ENCODE measurements at places on chromosomes 11 and 22.
A peak's percentile ranks its signal among the peaks of the same experiment; 100 is the strongest.

DNA sequence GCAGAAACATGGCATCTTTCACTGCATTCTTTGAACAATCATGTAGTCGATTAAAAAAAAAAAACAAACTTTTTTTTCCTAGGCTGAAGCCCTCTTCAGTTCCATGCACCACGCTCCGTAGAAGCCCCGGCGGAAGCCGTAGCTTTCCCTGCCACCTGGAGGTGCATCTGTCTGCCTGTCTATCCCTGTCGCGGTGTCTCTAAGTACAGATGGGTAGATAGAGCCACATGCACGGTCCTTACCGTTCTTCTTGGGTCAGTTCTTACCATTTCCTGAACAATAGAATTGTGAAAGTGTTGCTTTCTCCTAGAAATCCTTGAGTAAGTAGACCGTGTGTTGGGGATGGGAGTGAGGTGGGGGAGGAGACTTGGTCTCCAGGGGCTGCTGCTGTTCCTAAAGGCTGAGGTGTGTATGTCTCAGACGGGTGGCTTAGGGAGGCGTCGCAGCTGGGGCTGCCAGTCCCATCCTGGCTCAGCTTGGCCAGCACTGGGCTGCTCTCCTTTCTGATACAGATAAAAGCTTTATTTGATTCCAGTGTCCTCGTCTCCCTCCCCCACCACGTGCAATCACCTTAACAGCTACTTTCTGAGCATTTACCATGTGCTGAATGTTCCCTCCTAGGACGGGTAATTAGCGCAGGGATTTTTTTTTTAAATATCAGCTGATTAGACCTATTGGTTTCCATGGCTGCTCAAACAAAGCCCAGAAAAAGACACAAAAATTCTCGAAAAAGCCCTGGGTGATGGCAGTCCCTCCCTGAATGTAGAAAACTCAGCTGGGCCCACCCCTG is 46.8 kb downstream of the MACROD1 start:
- H3K36me3 ChIP-seq = no peaks in the 10 kb centered on the region
- DNase-seq = no peak
- no peaks in the 10 kb centered on the region for H3K27me3 ChIP-seq

DNA sequence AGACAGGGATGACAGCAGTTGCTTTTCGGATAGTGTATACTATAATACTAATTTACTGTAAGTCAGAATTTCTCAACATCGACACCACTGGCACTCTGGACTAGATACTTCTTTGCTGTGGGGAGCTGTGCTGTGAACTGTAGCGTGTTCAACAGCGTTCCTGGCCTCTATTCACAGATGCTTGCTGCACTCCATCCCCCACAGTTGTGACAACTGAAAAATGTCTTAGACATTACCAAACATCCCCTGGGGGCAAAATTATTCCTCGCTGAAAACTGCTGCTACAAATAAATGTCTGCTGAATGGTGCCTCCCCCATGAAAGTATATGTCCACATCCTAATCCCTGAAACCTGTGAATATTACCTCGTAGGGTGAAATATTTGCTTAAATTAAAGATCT is 7.5 kb upstream of the SLC15A3 start:
- H3K36me3 ChIP-seq = no peaks in the 10 kb centered on the region
- H3K4me1 ChIP-seq = no peaks in the 10 kb centered on the region
- no peak overlapping the region for H3K4me3 ChIP-seq
- H3K27me3 ChIP-seq = peaks cover 3% of the 10 kb centered on the region
- DNase-seq = no peak

- peaks cover 1% of the 10 kb centered on the region for H3K27me3 ChIP-seq
- no peaks in the 10 kb centered on the region for H3K36me3 ChIP-seq
These were observed 21.9 kb upstream of the QSER1 start for GRCh38 chr11:32870676-32871075.

DNA sequence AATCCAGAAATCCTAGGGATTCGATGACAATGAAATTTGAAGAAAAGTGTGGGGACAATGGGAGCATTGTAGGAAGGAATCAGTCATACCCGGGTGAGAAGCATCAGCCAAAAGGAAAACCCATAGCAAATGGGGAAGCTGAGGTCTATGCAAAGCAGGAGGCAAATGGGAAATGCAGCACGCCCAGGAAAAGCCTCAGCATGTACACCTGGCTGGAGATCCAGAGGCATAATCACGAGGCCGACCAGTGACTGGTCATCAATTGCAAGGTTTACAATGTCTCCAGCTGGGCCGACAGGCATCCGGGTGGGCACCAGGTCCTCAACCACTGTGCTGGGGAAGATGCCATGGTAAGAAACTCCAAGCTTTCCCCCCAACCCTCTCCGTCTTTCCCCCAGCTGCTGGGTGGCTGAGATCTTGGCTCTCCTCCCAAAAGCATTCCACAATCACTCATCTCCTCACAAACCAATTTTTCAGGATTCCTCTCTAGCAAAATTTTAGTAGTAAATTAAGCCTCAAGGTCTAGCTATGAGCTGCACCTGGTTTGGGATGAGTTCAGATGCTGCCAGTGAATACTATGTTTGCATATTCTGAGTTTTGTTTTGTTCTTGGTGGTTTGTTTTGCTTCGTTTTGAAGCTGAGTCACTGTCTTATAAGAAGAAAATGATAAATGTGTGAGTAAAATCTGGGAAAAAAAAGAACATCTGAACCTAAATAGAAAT is 98.0 kb upstream of the OR5AK2 start:
- DNase-seq = no peak
- no peaks in the 10 kb centered on the region for H3K27me3 ChIP-seq
- H3K27ac ChIP-seq = no peak overlapping the region
- H3K4me1 ChIP-seq = no peaks in the 10 kb centered on the region

- H3K36me3 ChIP-seq = no peaks in the 10 kb centered on the region
- DNase-seq = no peak
- H3K27ac ChIP-seq = no peak overlapping the region
These were observed 79.9 kb downstream of the MS4A13 start for GRCh38 chr11:60594998-60595642.

GRCh38 chr22:45199723-45200122 is 36.0 kb downstream of the NUP50 start:
- no peak for DNase-seq
- no peak overlapping the region for H3K4me3 ChIP-seq
- H3K27me3 ChIP-seq = no peaks in the 10 kb centered on the region

- H3K4me3 ChIP-seq = no peak overlapping the region
- no peaks in the 10 kb centered on the region for H3K4me1 ChIP-seq
- no peaks in the 10 kb centered on the region for H3K27me3 ChIP-seq
These were observed 224.4 kb upstream of the SESN3 start for GRCh38 chr11:95455228-95455970.

GRCh38 chr11:22331771-22332170 is 6.4 kb upstream of the SLC17A6 start:
- no peak overlapping the region for H3K27ac ChIP-seq
- no peaks in the 10 kb centered on the region for H3K4me1 ChIP-seq
- peaks cover 6% of the 10 kb centered on the region for H3K27me3 ChIP-seq
- H3K4me3 ChIP-seq = no peak overlapping the region

GRCh38 chr22:50529897-50530579 is at the start of gene TYMP:
TSS of gene TYMP (minus strand) at chr22:50530012. CDS start at chr22:50529709, 303 bp downstream.
- H3K36me3 ChIP-seq = no peaks in the 10 kb centered on the region
- DNase-seq = peak; percentile 86
- peak within 1 kb of the TSS; percentile 69 for H3K4me3 ChIP-seq
- peaks cover 25% of the 10 kb centered on the region for H3K27me3 ChIP-seq
- H3K4me1 ChIP-seq = peaks cover 22% of the 10 kb centered on the region

DNA sequence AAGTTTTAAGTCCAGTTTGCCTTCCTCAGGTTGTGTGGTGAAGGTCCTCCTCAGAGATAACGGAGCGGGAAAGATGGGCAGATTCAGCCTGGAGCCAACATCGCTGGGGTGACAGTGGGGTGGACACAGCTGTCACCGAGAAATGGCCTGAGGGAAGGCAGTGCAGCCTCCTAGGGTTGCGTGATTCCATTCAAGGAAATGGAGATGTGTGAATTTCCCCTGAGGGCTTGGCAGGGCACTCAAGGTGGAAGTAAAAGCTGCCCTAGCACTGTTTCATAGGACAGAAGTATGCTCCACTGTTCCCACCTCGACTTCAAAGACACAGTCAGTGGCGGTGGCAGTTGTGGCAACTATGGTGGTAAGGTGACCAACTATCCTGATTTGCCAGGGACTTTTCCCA is 15.4 kb upstream of the CAT start:
- H3K36me3 ChIP-seq = no peaks in the 10 kb centered on the region
- DNase-seq = no peak
- no peaks in the 10 kb centered on the region for H3K27me3 ChIP-seq
- H3K4me1 ChIP-seq = no peaks in the 10 kb centered on the region
- no peak overlapping the region for H3K27ac ChIP-seq

GRCh38 chr11:116333001-116333535 is 439.7 kb downstream of the BUD13 start:
- H3K27me3 ChIP-seq = peaks cover 4% of the 10 kb centered on the region
- no peak overlapping the region for H3K27ac ChIP-seq
- H3K36me3 ChIP-seq = no peaks in the 10 kb centered on the region

- no peaks in the 10 kb centered on the region for H3K27me3 ChIP-seq
- peaks cover 87% of the 10 kb centered on the region for H3K36me3 ChIP-seq
- H3K27ac ChIP-seq = no peak overlapping the region
- no peaks in the 10 kb centered on the region for H3K4me1 ChIP-seq
- H3K4me3 ChIP-seq = no peak overlapping the region
These were observed 56.3 kb upstream of the ADSL start for GRCh38 chr22:40289991-40290459.

DNA sequence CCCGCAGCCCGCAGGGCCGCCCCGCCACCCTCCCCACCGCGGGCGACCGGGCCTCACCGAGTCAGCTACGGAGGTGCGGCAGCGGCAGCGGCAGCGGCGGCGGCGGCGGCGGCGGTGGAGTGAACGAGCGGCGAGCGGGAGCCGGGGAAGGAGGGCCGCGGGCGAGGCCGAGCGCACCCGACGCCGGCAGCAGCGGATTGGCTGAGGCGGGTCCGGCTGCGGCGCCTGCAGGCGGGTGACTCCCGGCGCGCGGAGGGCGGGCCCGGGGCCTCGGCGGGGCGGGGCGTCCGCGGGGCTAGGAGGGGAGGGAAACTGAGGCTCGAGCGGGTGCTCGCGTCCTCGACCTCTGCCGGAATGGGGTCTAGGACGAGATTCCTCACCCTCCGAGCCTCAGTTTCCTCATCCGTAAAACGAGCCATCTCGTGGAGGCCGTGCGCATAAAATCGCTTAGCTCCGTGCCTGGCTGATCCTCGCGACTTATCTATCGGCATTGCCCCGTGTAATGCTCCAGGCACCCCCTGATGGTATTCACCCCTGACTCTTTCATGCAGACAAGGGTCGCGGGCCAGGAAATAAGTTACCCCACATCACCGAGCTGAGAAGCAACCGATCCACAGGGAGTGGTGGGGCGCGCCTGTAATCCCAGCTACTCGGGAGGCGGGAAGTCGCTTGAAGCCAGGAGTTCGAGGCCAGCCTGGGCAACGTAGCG is at the start of gene CPT1A:
Gene CPT1A, minus strand, starts transcription at position 199 of the 709 bp plus-strand sequence. CDS start 26,442 bp downstream, outside the sequence.
- peak within 1 kb of the TSS; percentile 80 for H3K4me3 ChIP-seq
- H3K36me3 ChIP-seq = no peaks in the 10 kb centered on the region
- peaks cover 35% of the 10 kb centered on the region for H3K4me1 ChIP-seq
- H3K27ac ChIP-seq = peak within 1 kb of the TSS; percentile 94
- DNase-seq = peak; percentile 85
- no peaks in the 10 kb centered on the region for H3K27me3 ChIP-seq

DNA sequence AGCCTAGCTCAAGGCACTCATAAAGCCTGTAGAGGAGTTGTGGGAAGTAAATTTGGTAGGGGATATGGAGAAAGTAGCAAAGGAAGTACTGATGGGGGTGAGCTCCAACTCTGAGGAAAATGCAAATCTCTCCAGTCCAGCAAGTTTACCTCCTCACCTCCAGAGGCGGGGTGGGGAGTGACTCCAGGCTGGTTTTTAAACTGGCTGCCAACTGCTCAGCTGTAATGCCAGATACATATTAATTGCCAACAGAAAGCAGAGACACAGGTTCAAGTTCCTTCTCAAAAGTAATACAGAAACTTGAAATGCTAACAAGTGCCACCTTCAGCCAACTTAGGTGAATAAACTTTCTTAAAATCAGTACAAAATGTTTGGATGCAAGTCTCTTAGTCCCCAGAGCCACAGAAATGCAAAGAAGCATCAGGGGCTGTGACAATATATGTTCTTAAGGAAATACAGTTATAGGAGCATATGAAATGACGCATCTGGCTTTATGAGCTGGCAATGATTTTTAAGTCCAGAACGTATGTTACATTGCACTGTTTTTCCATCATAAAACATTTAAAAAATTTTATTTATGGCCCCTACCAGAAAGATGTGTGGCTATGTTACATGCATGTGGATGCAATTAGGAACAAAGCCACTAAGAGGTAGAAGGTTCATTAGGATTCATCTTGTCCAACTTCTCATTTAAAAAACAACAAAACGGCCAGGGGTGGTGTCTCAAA is 436.4 kb upstream of the CCDC90B start:
- no peaks in the 10 kb centered on the region for H3K27me3 ChIP-seq
- DNase-seq = no peak
- no peak overlapping the region for H3K4me3 ChIP-seq
- H3K27ac ChIP-seq = no peak overlapping the region

DNA sequence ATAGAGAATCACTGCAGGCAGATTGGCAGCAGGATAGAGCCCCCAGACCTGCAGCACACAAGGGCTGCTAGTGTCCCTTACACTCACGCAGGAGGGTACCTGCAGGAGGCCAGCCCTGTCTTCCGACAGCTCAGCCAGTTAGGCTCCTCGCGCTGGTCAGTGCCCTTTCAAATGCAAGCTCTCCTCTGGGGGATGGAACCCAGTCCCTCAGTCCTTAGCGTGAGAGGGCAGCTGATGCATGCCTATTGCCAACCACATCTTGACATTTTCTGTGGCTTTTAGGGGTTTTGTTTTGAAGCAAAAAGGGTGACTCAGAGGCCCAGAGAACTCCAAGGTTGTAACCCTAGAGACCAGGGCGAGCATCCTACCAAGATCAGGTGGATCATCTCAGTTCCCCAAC is 40.0 kb downstream of the WNT11 start:
- no peaks in the 10 kb centered on the region for H3K27me3 ChIP-seq
- no peaks in the 10 kb centered on the region for H3K36me3 ChIP-seq
- no peak overlapping the region for H3K4me3 ChIP-seq
- no peak overlapping the region for H3K27ac ChIP-seq
- H3K4me1 ChIP-seq = peaks cover 8% of the 10 kb centered on the region
- DNase-seq = peak; percentile 36

- no peak overlapping the region for H3K4me3 ChIP-seq
- H3K27ac ChIP-seq = peak overlapping the region; percentile 78
- DNase-seq = peak; percentile 58
- H3K36me3 ChIP-seq = no peaks in the 10 kb centered on the region
- no peaks in the 10 kb centered on the region for H3K27me3 ChIP-seq
These were observed 39.0 kb downstream of the CSNK2A3 start for GRCh38 chr11:11313902-11314692.

DNA sequence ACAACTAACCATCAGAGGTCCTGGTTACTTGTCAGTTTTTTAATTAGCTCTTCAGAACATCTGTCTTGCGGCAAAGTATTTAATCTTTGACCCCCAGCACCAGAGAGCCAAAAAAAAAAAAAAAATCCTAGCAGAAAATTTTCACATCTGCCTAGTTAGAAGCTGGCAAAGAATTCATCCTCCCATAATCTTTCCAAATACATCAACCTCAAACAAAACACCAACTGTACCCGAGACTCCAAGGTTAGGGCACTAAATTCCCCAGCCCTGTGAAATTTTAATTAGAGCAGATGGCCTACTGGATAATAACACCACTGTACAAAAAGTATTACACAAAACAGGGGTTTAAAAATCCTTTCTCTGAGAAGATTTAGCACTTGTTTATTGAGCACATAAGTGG is 55.7 kb downstream of the RAB38 start:
- H3K4me1 ChIP-seq = no peaks in the 10 kb centered on the region
- no peaks in the 10 kb centered on the region for H3K36me3 ChIP-seq
- H3K27me3 ChIP-seq = no peaks in the 10 kb centered on the region
- no peak overlapping the region for H3K27ac ChIP-seq
- no peak for DNase-seq

- H3K4me1 ChIP-seq = peaks cover 8% of the 10 kb centered on the region
- no peaks in the 10 kb centered on the region for H3K27me3 ChIP-seq
- peaks cover 6% of the 10 kb centered on the region for H3K36me3 ChIP-seq
- DNase-seq = no peak
- H3K27ac ChIP-seq = peak overlapping the region; percentile 75
These were observed 2.0 kb downstream of the SIPA1 start for GRCh38 chr11:65639623-65640482.

Data from psoas muscle (tissue), 8 donors.